Cortex of kidney (tissue), 1 donor: ENCODE measurements at places on chromosomes 3 and 15.

- no peak for DNase-seq
These were observed 106.3 kb upstream of the DLG1 start for GRCh38 chr3:197404754-197405153.

DNA sequence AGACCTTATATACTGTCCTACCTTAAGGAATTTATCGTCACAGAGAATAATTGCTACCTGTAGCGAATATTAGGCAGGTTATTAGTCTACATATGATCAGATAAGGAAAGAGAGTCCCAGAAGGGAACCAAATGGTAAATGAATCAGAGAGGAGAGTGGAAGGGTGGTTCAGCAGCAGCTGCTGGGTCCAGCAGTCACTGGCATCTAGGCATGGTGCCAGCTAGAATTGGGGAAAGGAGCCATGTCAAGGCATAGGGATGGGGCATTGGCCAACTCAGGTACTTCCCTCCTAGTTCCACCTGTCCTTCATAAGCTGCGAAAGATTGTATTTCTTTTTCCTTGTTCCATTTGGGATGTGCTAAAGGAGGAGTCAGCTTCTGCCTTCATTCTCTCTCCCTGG, 23.4 kb downstream of the HACD3 start:
- DNase-seq, result no peak

- DNase-seq, result no peak
These were observed 1.4 kb upstream of the CLEC3B start for GRCh38 chr3:45024542-45025255.

GRCh38 chr15:100183921-100184495, 157.8 kb downstream of the ADAMTS17 start:
- DNase-seq, result no peak

GRCh38 chr3:99373846-99374210, 264.6 kb upstream of the COL8A1 start:
- DNase-seq, result no peak

GRCh38 chr3:66253790-66254620, 33.2 kb downstream of the SLC25A26 start:
- DNase-seq, result no peak

GRCh38 chr3:63766261-63766660, 52.8 kb upstream of the C3orf49 start:
- DNase-seq, result no peak

GRCh38 chr3:45575386-45575923, 19.1 kb upstream of the LIMD1 start:
- no peak for DNase-seq

- no peak for DNase-seq
These were observed 583.0 kb upstream of the GOLIM4 start for GRCh38 chr3:168678730-168679129.

DNA sequence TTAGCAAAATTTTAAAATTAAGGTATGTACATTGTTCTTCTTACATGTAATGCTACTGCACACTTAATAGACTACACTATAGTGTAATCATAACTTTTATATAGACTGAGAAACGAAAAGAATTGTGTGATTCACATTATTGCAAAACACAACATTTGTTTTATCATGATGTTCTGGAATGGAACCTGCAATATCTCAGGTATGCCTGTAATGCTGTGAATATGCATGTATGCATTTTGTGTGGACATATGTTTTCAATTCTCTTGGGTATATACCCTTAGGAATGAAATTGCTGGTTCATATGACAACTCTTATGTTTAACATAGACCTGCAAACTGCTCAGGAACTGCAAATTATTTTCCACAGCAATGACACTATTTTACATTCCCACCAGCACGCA, 38.6 kb upstream of the TJP1 start:
- DNase-seq, result no peak
